GM10248 (cell line): ENCODE measurements at places on chromosomes 6 and 20.

DNA sequence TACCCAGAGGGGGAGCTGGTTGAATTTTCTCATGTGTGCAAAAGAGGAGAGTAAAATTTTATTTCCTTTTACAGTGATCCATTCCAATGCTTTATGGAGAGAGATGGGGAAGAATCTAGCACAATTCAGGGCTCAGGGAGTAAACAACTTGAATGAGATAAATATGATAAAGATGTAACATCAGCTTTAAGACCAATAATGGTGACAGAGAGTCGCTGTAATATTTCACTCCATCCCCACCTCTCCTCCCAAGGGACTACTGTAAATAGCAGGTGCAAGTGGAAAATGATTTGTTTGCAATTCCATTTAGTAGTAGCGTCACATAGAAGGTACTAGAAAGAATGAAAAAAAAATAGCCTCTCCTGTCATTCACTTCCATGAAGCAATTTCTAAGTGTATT, 4.8 kb downstream of the CRISP3 start:
- DNase-seq: no peak

DNA sequence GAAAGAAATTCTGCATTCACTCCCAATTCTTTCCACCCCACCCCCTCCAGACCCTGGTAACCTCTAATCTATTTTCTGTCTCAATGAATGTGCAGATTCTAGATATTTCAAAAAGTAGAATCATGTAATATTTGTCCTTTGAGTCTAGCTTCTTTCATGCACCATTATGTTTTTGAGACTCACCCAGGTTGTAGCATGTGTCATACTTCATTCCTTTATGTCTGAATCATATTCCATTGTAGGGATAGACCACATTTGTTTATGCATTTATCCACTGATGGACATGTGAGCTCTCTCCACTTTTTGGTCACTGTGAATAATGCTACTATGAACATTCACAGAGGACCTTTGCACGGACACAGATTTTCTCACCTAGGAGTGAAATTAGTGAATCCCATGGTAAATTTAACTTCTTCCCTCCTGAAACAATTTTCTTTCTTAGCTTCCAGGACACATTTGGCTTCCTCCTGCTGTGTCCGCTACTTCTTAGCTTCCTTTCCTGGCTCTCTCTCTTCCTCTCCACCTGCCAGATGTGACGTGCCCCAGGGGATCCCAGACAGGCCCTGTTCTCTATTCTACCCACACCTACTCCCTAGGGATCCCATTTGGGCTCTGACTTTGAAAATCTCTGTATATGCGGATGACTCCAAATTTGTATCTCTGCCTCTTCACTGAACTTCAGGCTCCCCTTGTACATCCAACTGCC, 24.1 kb upstream of the ARFGEF2 start:
- DNase-seq: no peak

- DNase-seq: no peak
These were observed 3.2 kb downstream of the SLC4A11 start for GRCh38 chr20:3235666-3236324.

DNA sequence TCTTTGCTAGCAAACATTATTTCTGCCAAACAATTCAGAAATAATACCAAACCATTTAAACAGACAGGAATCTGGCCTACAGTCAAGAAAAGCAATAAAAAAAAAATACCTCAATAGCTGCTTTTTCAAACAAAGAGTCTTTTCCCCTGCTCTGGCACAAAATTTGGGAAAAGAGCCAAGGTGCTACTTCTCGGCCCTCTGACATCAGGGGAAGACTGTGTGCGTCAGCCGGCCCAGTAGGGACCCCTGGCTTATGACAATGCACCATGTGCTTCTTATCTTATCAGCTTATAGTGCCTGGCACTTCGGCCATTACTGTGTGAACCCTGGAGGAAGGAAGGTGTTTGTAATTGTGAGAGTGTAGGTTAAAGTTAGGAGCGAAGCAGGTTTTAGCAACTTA, 89.4 kb downstream of the PDE10A start:
- no peak for DNase-seq

DNA sequence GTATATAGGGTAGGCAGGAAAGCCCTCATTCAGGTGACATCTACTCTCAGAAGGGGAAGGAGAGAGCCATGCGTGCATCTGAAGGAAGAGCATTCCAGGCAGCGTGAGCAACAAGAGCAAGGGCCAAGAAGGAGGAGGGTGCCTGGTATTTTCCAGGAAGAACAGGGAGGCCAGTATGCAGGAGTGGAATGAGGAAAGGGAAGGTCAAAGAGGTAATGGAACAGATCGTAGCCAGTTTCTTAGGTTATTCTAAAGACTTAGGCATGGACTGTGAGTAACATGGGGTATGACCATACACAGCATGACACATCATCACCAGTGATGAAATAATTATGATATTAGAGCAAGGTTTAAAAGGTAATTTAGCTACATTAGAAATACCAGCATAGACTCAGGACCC, 24.1 kb downstream of the ALDH8A1 start:
- DNase-seq: no peak

DNA sequence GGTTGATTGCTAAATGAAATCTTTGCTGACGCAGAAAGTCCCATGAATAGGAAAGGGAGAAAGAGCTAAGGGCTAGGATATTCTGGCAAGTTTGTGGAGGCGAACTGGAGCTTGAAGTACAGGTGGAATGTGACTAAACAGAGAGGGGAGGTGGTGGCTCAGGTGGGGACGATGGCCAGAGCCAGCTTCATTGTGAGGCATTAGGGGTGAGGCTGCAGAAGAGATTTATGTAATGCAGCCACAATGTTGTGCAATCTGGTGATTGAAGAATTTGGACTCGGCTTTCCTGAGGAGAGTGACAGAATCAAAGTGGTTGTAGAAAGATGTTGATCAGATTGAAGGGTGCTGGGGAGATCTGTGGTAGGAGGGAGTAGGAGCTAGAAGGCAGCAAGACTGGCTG, 42.9 kb upstream of the SPACA1 start:
- DNase-seq: no peak

DNA sequence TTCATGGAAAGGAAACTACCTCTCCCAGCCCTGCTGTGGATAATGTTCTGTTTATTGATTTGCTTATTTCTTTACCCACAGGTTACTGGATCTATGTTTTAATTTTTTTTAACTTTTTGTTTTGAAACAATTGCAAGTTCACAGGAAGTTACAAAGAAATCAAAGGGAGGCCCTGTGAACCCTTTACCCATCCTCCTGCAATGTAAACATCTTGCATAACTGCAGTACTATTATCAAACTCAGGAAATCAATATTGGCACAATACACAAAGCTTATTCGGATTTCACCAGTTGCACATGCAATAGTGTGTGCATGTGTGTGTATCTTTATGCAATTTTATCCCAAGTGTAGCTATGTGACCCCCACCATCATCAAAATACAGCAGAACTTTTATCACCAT, 398.0 kb downstream of the BTBD3 start:
- no peak for DNase-seq
